ENCODE measurements at places on chromosomes 6 and 20.

GRCh38 chr20:17964073-17964472, 4.5 kb downstream of the SNX5 start:
- no peak for DNase-seq

DNA sequence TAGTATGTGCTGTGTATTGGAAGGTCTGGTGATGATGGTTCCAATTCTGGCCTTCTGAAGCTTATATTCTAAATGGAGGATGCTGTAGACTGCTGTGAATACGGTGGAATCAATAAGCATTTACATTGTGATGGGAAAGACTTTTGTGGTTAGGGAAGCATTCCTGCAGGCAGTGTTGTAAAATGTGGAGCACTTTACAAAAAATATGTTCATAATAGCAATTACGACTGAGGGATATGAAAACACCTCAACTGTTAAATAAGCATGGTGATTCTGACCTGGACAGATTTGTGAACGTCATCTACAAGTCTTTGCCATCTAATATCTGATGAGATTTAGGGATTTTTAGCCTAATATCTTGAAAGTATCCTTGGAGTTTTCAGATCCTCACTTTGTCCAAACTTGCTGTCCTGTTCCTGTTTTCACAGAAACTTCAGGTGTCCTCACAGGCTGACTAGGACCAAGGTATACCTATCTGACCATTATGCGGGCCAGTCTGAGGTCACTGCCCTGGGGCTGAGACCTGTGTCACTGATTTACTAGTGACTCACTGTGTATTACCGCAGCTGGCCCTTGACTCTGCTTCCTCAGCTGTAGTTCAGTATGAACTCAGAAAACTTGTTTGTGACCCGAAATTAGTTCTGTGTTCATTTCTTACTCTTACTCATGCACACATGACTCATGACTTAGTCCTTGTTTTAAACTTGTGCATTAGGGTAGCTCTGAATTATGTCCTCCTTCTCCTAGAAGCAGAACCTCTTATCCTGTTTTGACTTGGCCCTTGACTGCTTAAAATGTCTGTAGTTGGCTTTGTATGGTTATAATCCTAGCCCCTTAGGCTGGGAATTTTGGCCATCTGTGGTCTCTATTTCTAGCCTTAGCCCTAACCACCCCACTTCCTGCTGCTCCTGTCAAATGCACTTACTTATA, 343.0 kb downstream of the CDKAL1 start:
- DNase-seq = no peak

GRCh38 chr6:47319867-47320266, 10.2 kb upstream of the TNFRSF21 start:
- no peak for DNase-seq

DNA sequence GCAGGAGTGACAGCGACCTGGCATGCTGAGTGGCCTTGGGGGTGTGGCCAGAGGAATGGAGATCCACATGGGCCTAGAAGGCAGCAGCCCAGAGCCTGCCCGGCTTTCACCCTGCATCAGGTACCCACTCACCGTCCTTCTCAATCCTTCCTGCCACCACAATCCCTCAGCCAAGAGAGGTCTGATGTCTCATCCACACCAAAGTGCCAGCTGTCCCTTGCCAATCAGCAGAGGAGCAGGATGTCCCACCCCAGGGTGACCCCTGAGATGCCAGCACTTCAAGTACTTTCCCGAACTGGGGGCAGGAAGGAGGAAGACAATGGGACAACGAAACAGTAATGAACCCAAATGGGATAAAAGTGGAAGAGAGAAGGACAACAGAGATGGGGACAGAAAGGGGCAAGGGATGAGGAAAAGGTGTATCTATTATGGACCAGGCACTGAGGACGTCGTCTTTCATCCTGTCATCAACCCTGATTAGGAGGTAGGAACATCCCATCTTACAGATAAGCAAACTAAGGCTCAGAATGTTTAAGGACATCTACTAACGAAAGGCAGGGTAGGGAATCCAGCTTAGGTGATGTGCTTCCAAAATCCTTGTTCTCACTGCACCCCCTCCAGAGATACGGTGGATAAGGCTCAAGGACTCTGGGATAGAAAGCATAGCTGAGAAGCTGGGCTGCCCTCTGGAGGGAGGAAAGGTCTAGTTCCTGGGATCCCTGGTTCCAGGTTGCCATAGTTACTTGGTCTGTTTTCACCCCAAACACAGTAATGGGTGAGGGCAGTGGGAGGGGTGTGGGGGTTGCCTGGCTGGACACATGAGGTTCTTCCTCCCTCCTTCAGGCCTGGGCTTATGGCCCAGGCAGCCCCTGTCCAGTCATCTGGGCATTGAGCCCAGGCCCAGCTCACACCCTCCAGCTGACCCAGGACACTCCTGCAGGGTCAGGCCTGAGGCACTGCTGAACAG, 4.5 kb upstream of the TNXB start:
- DNase-seq = no peak

- DNase-seq = no peak
Observed at GRCh38 chr20:5862703-5863039, 87.7 kb downstream of the TRMT6 start.

DNA sequence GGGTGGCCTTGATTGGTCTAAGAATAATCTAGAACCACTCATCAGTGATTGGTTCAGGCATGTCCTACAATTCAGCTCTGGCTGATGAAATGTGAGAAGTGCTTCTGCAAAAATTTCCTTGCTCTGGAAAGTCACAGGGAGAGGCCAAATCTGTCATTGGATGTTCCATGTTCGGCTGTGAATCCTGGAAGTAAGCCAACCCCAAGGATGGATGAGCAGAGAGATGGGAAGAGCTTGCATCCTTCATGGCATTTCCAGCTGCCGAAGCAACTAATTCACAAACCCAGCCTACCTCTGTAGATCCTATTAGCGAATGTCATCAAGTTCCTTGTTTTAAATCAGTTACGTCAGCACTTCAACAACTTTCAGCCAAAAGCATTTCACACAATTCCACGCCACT, 187.2 kb upstream of the SOX4 start:
- DNase-seq = no peak

- DNase-seq = no peak
Observed at GRCh38 chr20:45082468-45082867, 18.5 kb downstream of the KCNS1 start.

DNA sequence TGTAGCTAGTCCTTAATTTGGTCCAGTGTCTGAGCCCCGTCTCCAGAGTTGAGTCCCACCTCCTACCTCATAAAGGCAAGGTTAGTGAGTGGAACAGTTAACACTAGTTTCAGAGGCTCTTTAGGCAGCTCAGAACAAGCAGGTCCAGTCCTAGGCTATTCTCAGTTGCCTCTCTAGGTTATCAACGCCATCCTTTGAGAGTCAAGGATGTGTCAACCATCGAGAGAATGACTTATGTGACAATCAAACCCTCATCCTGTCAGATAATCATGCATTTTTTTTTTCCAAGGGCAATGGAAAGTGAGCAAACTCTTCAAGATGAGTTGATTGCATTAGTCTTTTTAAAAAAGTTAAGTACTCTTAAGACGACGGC, 64.0 kb upstream of the TXNDC5 start:
- DNase-seq = no peak

GRCh38 chr6:137265561-137266308, 46.5 kb upstream of the IFNGR1 start:
- no peak for DNase-seq

- no peak for DNase-seq
Observed at GRCh38 chr6:150751296-150751695, 114.2 kb upstream of the MTHFD1L start.

DNA sequence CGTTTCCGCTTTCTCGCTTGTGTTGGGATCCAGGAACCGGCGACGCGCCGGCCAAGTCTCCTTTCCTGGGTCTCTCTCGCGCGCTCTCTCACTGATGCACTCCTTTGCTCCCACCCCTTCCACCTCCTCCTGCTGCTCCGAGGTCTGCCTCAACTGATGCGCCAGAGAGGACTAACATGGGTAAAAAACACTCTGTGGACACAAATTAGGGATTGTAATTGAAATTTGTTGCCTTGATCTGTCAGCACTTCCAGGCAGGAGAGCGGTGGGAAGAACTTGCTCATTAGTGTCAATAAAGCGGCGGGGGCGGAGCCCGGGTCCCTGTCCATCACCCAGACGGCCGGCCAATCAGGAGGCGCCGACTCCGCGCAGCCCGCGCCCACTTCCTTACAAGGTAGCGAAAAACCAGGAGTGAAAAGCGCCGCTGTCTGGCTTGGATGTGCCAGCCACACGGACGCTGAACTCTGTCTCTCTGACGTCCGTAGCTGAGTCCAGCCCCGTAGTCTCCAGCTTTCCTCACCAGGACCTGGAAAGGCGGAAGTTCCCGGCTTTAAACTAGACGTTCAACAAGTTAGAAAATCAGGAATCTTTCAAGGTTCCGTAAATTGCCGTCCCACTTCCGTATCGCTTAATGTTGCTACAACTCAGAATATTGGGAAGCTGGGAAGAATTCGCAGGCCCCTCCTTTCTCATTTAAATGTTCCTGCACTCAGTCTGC, at the start of gene TBX18:
TSS of gene TBX18 (minus strand) at position 267 of the 718 bp plus-strand sequence. CDS start 417 bp downstream, outside the sequence.
- DNase-seq = no peak

DNA sequence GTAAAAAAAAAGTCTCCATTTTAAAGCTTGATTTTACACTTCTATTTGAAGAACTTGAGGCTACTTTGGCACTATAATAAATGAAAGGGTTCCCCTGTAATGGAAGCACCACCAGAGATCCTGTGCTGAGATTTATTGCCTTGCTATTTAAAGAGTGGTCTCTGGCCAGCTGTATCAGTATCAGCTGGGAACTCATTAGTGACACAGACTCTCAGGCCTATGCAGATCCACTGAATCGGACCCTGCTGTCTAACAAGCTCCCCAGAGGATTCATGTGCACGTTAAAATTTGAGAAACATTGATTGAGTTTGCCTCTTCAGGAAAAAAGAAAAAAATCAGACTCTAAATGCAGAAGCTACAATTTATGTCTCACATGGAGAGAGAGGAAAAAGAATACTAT, 299.9 kb upstream of the BMP2 start:
- DNase-seq = no peak

DNA sequence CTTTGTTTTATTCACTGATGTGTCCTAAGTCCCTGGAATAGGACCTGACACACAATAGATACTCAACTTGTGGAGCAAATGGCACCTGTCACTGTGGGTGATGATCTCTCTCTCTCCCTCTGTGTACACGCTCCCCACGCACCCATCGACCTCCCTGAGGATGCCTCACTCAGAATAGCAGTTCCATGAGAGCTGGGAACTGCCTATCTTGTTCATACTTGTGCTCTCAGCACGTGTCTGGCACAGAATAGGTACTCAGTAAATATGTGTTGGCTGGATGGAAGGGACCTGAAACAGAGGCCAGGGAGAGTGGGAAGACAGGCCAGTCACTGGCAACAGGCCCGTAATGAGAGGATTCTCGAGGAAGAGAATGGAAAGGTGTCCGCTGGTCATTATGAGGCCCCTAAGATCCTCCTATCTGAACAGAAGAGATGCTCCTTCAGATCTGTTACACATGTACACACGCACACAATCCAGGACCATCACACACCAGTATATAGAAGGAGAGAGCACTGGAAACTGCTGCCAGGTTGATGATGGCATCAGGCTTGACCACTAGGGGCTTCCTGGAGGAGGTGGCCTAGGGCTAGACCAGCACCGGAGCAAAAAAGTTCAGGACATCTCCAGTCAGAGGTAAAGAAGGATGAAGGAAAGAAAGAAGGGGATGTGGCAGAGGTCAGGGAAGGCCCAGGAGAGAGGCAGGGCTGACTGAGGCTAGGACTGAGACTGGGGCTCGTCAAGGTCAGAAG, 30.9 kb downstream of the VEGFA start:
- DNase-seq = no peak

DNA sequence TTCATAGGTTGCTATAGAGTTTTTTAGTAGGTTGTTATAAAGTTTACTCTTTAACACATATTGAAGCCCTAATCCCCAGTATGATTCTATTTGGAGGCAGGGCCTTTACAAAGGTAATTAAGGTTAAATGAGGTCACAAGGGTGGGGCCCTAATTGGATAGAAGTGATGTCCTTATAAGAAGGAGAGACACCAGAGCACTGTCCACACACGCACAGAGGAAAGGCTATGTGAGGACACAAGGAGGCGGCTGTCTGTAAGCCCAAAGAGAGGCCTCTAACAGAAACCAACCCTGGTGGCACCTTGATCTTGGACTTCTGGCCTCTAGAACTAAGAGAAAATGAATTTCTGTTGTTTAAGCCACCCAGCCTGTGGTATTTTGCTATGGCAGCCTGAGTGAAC, 98.5 kb downstream of the GJA10 start:
- DNase-seq = no peak

GRCh38 chr6:150144294-150144868, 1.5 kb downstream of the PPP1R14C start:
- no peak for DNase-seq

DNA sequence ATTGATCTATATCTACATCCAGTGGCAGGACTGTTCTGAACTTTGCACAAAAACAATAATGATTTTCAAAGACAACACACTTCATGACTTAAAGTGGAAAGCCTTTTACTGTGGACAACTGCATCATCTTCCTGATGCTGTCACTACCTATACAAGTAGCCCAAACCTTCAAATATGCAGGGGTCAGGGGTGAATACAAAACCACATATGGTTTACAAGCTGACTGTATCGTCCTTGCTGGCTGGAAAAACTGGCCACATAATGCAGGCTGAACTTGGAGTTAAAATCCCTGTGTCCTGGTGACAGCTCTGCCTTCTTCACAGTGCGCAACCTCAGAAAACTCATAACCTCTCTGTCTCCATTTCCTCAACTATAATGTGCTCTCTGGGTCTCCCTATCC, 128.9 kb downstream of the GMDS start:
- DNase-seq = no peak

DNA sequence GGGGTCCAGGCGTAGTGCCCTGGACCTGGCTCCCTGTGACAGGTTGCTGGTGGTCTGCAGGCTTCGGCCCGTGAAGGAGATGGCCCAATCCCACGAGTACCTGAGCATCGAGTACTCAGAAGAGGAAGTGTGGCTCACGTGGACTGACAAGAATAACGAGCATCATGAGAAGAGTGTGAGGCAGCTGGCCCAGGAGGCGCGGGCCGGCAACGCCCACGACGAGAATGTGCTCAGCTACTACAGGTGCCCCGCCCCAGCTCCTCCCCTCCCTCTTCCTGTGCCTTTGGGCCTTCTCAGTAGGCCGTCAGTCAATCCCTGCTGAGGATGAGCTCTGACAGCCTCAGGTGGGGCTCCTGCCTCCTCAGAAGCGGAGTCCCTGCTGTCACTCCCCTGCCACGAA, 42.6 kb downstream of the UQCC2 start:
- peak; percentile 79 for DNase-seq

DNA sequence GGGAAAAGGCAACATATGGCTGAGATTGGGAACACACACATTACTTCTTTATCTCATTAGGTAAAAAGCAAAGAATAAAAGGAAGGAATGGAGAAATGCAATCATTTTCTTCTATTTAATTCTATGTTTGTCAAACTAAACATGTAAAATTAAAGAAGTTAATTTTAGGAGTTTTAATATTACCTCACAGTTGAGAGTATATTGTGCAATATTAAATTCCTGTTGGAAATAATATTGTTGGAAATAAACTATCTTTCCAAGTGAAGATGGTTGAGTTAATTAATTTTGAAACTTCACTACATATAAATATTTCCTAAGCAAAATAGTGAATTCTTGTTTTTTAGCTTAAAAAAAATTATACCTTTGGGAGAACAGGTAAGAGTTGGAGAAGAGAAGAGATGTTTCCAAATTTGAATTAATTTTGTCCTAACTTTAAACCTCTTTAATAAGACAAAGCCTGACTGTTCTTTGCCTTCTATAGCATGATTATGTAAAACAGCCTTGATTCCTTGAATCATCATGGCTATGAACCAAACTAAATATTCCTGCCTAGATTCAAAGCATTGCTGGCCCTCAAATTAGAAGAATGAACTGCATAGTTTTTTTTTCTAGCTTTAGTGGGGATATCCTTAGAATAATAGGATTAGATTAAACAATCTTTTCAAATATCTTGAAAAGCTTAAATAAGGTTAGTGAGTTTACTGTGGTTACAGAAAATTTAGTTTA, 1349.1 kb upstream of the ADGRB3 start:
- no peak for DNase-seq

- DNase-seq = no peak
Observed at GRCh38 chr6:140641412-140641811, 1267.0 kb upstream of the CITED2 start.

All from CD4-positive, alpha-beta memory T cell (primary cell).